ENCODE measurements at places on chromosomes 5 and 9.

DNA sequence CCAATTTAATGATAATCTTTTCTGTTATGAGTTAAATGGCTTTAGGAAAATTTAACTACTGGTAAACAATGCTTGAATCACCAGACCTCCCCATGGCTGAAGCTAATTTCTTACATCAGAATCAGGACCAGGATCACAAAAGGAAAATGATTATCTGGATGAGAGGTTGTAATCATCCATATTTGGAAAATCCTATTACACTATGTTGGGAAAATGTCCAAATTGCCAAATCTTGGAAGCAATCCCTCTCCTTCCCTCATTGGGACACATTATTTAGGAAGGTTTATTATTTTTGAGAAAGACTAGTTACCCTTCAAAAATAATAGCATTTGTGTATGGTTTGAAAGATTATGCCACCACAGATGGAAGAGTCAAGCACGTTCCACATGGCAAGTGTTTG is 130.7 kb upstream of the MINAR2 start:
- no peaks in the 10 kb centered on the region for H3K4me1 ChIP-seq
- H3K27me3 ChIP-seq, result no peaks in the 10 kb centered on the region
- DNase-seq, result no peak
- no peak overlapping the region for H3K27ac ChIP-seq

DNA sequence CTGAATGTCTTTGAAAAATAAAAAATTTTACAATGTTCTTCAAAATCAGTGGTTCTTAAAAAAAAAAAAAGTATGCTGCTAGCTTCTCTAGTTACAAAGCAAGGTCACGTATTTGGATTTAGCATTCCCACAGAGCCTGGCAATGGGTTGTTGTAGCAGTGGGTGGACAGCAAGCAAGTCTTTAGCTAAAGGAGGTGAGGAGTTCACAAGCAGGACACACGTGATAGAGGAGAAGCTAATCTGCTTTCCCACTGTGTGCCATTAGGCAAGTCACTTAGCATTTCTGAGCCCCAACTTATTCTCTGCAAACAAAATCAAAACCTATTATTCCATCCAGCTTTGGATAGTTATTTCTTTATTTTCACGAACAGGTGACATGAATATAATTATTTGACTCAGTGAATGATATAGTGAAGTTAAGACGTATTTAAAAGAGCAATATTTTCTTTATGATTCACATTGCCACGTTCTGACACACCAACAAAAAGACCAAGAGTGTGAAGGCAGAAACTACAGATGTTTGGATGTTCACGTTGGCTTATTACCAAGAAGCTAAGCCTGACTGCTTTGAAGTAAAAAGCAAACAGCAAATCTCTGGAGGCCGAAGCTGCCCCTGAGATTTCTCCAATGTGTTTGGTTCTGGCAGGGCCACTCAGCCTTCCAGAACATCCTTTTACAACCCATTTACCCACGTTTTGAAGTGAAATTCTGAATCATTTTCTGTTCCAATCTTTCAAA is 612.1 kb upstream of the CDH6 start:
- H3K4me1 ChIP-seq, result no peaks in the 10 kb centered on the region
- no peak overlapping the region for H3K4me3 ChIP-seq
- DNase-seq, result no peak
- no peaks in the 10 kb centered on the region for H3K36me3 ChIP-seq
- H3K27me3 ChIP-seq, result no peaks in the 10 kb centered on the region

DNA sequence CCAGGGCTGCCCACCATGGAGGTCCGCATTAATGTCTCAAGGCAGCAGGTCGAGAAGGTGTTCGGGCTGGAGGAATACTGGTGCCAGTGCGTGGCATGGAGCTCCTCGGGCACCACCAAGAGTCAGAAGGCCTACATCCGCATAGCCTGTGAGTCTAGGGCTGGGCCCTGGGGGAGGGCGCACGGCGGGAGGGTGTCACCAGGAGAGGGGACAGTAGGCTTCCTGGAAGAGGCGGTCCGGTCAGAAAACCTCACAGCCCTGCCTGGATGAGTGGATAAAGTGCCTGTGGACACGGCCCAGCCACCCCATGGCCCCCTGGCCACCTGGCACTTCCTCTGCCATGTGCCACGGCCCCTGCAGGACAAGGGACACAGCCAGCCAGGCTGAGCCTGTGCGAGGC is 31.0 kb downstream of the HK3 start:
- no peaks in the 10 kb centered on the region for H3K27me3 ChIP-seq
- H3K36me3 ChIP-seq, result no peaks in the 10 kb centered on the region
- DNase-seq, result no peak
- no peak overlapping the region for H3K4me3 ChIP-seq
- H3K27ac ChIP-seq, result no peak overlapping the region

GRCh38 chr5:160312134-160312959 is at the start of gene CCNJL:
Gene CCNJL, minus strand, starts transcription at chr5:160312564. Its CDS starts 641 bp downstream, at chr5:160311923.
- H3K36me3 ChIP-seq, result no peaks in the 10 kb centered on the region
- no peak for DNase-seq
- peaks cover 29% of the 10 kb centered on the region for H3K4me1 ChIP-seq
- no peak within 1 kb of the TSS for H3K27ac ChIP-seq
- H3K27me3 ChIP-seq, result peaks cover 50% of the 10 kb centered on the region
- peak within 1 kb of the TSS; percentile 50 for H3K4me3 ChIP-seq

DNA sequence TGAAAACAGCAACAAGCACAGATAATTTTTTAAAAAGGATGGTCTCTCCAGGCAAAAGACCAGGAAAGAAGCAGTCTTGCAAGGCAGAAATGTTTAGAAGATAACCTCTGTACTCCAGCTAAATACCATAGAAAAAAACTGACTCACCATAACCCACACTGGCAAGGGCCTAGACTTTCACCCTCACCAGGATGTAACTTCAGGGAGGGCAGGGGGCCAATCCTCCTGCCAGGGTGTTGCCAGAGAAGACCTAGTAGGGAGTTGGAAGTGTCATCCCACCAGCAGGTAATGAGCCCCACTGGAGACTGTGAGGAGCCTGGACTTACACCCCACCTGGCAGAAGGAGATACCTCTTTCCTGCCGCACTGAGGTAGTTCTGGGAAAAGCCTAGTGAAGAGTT is 97.6 kb downstream of the PRELID2 start:
- H3K4me3 ChIP-seq, result no peak overlapping the region
- no peaks in the 10 kb centered on the region for H3K27me3 ChIP-seq
- no peak for DNase-seq

DNA sequence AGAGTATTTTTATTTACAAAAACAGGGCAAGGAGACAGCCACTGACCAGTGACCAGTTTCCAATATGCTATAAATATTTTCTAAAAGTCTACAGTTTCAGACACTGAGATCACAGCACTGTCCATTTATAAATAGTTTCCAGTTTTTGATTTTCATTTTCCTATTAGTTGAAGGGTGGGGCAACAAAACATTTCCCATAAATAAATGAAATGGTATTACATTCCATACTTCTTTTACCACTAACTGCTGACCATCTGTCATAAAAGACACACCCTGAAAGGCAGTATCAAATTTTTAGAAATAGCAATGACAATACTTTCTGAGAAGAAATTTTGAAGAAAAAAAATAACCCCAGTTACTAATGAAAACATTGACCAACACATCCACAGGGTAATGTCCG is 126.7 kb downstream of the ARSB start:
- no peaks in the 10 kb centered on the region for H3K36me3 ChIP-seq
- no peaks in the 10 kb centered on the region for H3K27me3 ChIP-seq
- H3K27ac ChIP-seq, result no peak overlapping the region
- DNase-seq, result no peak

GRCh38 chr5:51860532-51861018 is 477.3 kb downstream of the ISL1 start:
- no peaks in the 10 kb centered on the region for H3K27me3 ChIP-seq
- H3K4me1 ChIP-seq, result no peaks in the 10 kb centered on the region
- no peak overlapping the region for H3K4me3 ChIP-seq

GRCh38 chr9:126833710-126834345 is 26.6 kb upstream of the ZBTB34 start:
- no peak for DNase-seq
- H3K27ac ChIP-seq, result no peak overlapping the region
- no peak overlapping the region for H3K4me3 ChIP-seq
- H3K36me3 ChIP-seq, result peaks cover 11% of the 10 kb centered on the region

GRCh38 chr5:90530736-90531487 is 1.5 kb upstream of the LYSMD3 start:
- peaks cover 20% of the 10 kb centered on the region for H3K4me1 ChIP-seq
- no peak for DNase-seq
- no peaks in the 10 kb centered on the region for H3K27me3 ChIP-seq

- no peak overlapping the region for H3K27ac ChIP-seq
- H3K4me3 ChIP-seq, result no peak overlapping the region
- no peaks in the 10 kb centered on the region for H3K4me1 ChIP-seq
- H3K27me3 ChIP-seq, result peaks cover 8% of the 10 kb centered on the region
Observed at GRCh38 chr5:170704417-170705192, 78.9 kb upstream of the GABRP start.

- no peak overlapping the region for H3K4me3 ChIP-seq
- no peaks in the 10 kb centered on the region for H3K4me1 ChIP-seq
- no peaks in the 10 kb centered on the region for H3K27me3 ChIP-seq
- no peaks in the 10 kb centered on the region for H3K36me3 ChIP-seq
- H3K27ac ChIP-seq, result no peak overlapping the region
- DNase-seq, result no peak
Observed at GRCh38 chr5:41748631-41749030, 121.6 kb downstream of the OXCT1 start.

DNA sequence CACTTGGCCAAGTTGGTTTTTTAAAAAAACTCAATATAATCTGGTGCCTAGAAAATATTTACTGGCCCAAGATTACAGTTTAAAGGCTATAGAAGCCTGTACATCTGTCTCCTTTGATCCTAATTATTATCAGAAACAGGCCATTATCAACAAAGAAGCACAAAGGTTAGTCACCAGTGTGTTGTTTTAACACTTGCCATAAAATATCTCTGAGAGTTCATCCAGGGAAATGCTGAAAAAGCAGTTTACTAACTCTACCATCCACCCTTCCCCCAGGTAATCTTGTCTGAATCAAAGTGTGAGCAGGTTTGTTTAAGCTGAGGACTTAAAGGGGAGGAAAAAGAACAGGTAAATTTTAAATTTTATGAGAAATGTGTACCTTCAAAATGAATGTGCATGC is 13.3 kb upstream of the TRPM6 start:
- DNase-seq, result no peak
- no peaks in the 10 kb centered on the region for H3K36me3 ChIP-seq
- no peak overlapping the region for H3K4me3 ChIP-seq

GRCh38 chr5:143084407-143084806 is 314.2 kb downstream of the ARHGAP26 start:
- no peaks in the 10 kb centered on the region for H3K36me3 ChIP-seq
- H3K4me1 ChIP-seq, result no peaks in the 10 kb centered on the region
- no peak overlapping the region for H3K4me3 ChIP-seq
- DNase-seq, result no peak
- no peak overlapping the region for H3K27ac ChIP-seq
- no peaks in the 10 kb centered on the region for H3K27me3 ChIP-seq

All from esophagus squamous epithelium (tissue), 5 donors.